ENCODE measurements at places on chromosomes 12 and 14. TPM values are rescaled to one million over a fixed set of nuclear protein-coding genes. Genes with fewer than 3 reads are reported as not detected.

DNA sequence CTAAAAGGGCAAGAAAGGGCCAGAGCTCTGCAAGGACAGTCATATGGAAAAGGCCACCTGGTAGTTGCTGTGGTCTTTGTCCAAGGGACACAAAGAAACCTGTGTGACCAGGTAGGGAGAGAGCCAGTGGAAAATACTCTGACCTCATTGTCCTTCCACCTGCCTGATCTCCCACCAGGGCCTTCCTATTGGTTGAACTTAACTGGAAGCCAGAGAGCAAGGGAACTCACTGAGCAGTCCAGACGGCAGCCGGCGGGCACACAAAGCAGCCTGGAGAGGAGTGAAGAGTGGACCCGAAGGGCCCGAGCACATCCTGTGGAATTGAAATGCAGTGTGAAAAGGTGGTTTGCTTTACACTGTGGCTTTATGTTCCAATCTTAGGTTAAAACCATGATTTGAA lies 120.7 kb downstream of the SLC25A21 start:
- H3K4me3 ChIP-seq: no peak overlapping the region
- H3K27me3 ChIP-seq: no peaks in the 10 kb centered on the region
- H3K27ac ChIP-seq: no peak overlapping the region
- peaks cover 3% of the 10 kb centered on the region for H3K4me1 ChIP-seq

The CLEC4D gene
- total RNA-seq: not detected

GRCh38 chr12:131694116-131694838 lies 16.6 kb upstream of the SFSWAP start:
- H3K27ac ChIP-seq: no peak overlapping the region
- peak; percentile 21 for DNase-seq
- no peak overlapping the region for H3K4me3 ChIP-seq
- H3K27me3 ChIP-seq: no peaks in the 10 kb centered on the region
- H3K4me1 ChIP-seq: peaks cover 3% of the 10 kb centered on the region

DNA sequence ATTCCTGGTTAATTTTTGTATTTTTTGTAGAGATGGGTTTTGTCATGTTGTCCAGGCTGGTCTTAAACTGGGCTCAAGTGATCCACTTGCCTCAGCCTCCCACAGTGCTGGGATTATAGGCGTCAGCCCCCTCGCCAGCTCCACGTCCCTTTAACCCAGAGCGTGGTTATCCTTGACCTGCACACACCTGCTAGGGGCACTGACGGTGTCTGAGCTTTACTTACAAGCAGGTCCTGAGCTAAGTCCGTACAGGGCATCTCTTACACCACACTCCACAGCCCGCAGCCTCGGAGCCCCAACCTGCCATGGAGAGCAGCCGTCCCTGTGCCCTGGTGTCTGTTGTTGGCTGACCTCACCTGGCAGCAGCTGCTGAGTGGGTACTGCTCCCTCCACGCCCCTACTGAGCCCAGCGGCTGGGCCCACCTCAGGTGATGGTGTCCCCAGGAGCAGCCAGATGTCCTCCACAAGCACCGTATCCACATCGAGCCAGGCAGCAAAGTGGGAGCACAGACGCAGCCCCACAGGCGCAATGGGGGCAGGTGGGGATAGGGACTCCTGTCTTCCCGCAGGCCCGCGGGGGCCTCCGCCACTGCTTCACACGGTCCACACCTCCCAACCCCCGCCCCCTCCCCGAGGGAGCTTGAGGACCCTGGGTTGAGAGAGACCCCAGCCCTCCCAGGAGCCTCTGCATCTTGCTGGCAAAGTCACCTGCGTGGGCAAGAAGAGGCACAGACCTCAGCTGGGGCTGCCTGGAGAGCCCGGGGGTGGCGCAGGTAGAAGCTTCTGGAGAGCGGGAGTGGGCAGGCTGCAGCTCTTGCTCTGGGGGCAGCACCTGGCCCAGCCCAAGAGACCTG lies 325.4 kb upstream of the SFSWAP start:
- H3K27ac ChIP-seq: no peak overlapping the region
- H3K36me3 ChIP-seq: no peaks in the 10 kb centered on the region
- H3K27me3 ChIP-seq: no peaks in the 10 kb centered on the region
- no peak overlapping the region for H3K4me3 ChIP-seq
- no peaks in the 10 kb centered on the region for H3K4me1 ChIP-seq

DNA sequence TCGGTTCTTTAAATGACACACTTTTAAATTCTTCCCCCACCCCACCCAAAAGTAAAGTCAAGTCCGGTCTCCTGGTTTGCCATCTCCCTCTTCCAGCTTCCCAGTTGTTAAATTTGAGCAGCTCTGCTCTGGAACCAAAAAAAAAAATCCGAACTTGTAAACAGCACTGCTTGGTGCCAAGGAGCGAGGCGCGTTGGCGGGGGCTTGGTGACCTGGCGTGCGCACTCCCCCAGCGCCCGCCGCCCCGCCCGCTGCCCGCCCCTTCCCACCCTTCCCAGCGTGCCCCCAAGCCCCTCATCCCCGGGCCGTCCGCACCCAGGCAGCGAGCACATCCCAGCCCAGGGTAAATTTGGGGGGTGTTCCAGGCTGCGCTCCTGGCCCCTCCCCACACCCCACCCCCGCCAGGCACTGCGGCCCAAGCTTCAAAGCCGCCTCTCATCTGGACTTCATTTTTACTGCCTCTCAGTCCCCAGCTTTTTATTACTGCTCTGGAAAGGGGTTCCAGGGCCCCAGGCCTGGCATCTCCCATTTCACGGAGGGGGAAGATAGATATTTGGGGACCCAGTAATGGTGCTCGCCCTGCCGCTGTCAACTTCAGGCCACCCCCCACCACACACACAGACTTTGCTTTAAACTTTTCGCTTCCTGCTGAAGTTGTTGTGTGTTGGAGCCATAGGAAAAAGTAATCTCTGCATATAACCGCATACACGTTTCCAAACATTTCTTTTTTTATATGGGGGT lies 11.7 kb upstream of the ITGB7 start:
- peak; percentile 96 for DNase-seq
- peak overlapping the region; percentile 89 for H3K4me3 ChIP-seq
- H3K27ac ChIP-seq: peak overlapping the region; percentile 93
- peaks cover 17% of the 10 kb centered on the region for H3K36me3 ChIP-seq
- H3K4me1 ChIP-seq: peaks cover 55% of the 10 kb centered on the region

The EPYC gene
- 1.8 TPM for total RNA-seq

DNA sequence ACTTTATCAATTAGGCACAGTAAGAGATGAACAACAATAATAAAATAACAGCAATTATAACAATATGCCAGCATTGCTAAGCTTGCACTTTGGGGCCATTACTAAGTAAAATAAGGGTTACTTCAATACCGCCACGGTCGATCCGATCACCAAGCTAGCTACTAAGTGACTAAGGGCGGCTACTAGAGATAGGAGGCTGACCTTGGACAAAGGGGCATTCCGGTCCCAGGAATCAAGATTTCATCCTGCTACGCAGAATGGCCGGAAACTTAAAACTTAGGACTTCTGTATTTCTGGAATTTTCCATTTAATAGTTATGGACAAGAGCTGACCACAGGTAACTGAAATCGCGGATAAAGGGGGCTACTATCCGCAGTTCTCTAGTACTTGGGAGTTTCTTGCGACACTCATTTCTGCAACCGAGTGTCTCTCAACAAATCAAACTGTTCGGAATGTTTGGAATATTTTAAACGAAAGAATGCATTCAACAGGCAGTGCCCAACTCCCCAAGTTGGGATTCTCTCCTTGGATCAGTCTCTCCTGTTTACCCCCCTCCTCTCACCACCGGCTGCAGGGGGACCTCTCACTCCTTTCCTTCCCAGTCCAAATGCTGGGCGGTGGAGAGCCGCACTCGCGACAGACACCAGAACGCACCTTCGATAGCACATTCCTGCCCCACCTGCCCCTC lies 650 bp downstream of the HEBP1 start:
- peak overlapping the region; percentile 84 for H3K4me3 ChIP-seq
- peaks cover 34% of the 10 kb centered on the region for H3K4me1 ChIP-seq
- H3K27ac ChIP-seq: peak overlapping the region; percentile 51
- no peaks in the 10 kb centered on the region for H3K27me3 ChIP-seq
- peak; percentile 83 for DNase-seq

DNA sequence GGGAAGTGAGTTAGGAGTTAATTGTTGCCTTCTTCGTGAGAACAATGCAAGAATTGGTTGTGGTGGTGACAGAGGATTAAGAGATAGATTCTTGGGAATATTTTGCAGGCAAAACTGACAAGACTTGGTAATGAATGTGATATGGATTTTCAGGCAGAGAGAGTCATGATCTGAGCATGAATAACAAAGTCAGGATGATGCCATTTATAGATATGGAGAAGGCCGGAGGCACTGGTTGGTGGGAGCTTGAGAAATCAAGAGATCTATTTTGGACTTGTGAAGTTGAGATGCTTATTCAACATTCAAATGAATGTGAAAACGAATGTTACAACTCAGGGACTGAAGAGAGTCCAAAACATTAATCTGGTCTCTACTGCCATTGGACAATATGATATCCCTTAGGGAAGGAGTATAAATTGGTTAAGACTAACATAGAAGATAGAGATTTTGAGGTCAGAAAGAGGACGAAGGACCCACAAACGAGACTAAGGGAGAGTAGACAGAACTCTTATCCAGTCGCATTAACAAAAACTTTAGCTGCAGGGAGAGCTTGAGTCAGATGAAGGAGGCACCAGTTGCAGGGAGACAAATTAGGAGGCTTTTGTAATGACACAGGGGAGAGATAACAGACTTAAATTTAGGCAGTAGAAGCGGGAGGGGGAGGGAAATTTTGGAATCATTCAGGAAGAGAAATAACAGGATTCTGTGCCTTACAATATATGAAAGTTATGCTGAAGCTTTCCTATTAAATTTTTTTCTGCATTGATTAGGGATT lies 1090.6 kb downstream of the GALC start:
- H3K4me3 ChIP-seq: no peak overlapping the region
- DNase-seq: no peak
- H3K36me3 ChIP-seq: no peaks in the 10 kb centered on the region
- no peaks in the 10 kb centered on the region for H3K27me3 ChIP-seq
- H3K27ac ChIP-seq: no peak overlapping the region

- no peak for DNase-seq
- no peak overlapping the region for H3K27ac ChIP-seq
- H3K36me3 ChIP-seq: no peaks in the 10 kb centered on the region
- H3K4me1 ChIP-seq: peaks cover 9% of the 10 kb centered on the region
- no peak overlapping the region for H3K4me3 ChIP-seq
- H3K27me3 ChIP-seq: peaks cover 13% of the 10 kb centered on the region
Measured at GRCh38 chr14:101098177-101098576, 194.7 kb upstream of the RTL1 start.

The CEBPE gene
- total RNA-seq: not detected

The OSBPL8 gene
- total RNA-seq: 193 TPM

The OTOGL gene
- total RNA-seq: 0.36 TPM

GRCh38 chr14:92099802-92100201 lies 6.6 kb downstream of the ATXN3 start:
- no peak overlapping the region for H3K4me3 ChIP-seq
- H3K4me1 ChIP-seq: peaks cover under 1% of the 10 kb centered on the region
- no peak overlapping the region for H3K27ac ChIP-seq
- no peaks in the 10 kb centered on the region for H3K27me3 ChIP-seq
- H3K36me3 ChIP-seq: peaks cover 6% of the 10 kb centered on the region
- no peak for DNase-seq

- no peaks in the 10 kb centered on the region for H3K4me1 ChIP-seq
- H3K27ac ChIP-seq: no peak overlapping the region
- DNase-seq: peak; percentile 66
- H3K4me3 ChIP-seq: no peak overlapping the region
- no peaks in the 10 kb centered on the region for H3K27me3 ChIP-seq
Measured at GRCh38 chr12:106897082-106897481, 58.6 kb upstream of the TMEM263 start.

The ABHD12B gene
- not detected for total RNA-seq

DNA sequence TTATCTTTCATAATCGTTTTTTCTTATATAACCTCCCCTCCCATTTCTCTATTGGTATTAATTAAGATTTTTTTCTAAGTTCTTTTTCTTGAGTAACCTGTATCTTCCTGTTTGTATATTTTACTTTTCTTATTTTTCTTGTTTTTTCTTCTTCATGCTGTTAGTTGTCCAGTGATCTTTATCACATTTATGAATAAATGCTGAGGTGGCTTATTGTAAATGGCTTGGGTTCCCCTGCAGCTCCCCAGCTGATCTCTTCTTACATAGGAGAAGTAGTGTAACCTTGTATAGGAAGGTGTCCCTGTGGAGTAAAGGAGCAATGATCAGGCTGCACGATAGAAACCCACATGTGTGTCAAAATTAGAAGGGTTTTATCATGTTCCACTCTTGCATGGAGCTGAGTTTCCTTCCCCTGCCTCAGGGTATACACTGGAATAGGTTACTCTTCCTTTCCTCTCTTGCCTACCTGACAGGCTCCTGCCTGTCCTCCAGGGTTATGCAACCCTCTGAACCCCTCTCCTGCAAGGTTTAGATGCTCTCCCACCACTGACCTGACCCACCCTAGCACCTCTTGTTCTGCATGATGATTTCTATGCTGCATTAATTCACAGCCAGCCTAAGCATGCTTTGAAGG lies 334.8 kb upstream of the RGS6 start:
- H3K27me3 ChIP-seq: no peaks in the 10 kb centered on the region
- no peak overlapping the region for H3K27ac ChIP-seq
- H3K4me3 ChIP-seq: no peak overlapping the region
- peaks cover 25% of the 10 kb centered on the region for H3K4me1 ChIP-seq

DNA sequence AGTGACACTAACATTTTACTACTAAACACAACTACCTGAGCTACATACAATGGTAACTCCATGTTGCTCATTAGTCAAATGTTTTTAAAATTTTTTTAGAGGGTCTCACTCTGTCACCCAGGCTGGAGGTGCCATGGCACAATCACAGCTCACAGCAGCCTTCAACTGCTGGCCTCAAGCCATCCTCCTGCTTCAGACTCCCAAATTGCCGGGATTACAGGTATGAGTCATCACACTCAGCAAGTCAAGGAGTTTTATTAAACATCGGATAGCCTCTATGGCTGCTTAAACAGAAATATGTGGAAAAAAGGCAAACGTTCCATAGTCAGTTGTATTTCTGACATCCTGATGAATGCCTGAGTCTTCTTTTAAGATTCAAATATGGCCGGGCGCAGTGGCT lies 11.1 kb upstream of the NPFF start:
- DNase-seq: peak; percentile 22
- no peak overlapping the region for H3K27ac ChIP-seq
- no peak overlapping the region for H3K4me3 ChIP-seq

The KRT85 gene
- not detected for total RNA-seq

GRCh38 chr12:76299536-76300296 lies 48.5 kb downstream of the BBS10 start:
- no peak overlapping the region for H3K4me3 ChIP-seq
- peaks cover 5% of the 10 kb centered on the region for H3K4me1 ChIP-seq
- peak; percentile 26 for DNase-seq
- no peaks in the 10 kb centered on the region for H3K27me3 ChIP-seq

GRCh38 chr12:51683763-51684357 lies 92.8 kb downstream of the SCN8A start:
- H3K27ac ChIP-seq: peak overlapping the region; percentile 32
- DNase-seq: no peak
- peaks cover 44% of the 10 kb centered on the region for H3K4me1 ChIP-seq
- H3K4me3 ChIP-seq: no peak overlapping the region

The TRIM9 gene
- total RNA-seq: 1.1 TPM

Measured in osteoblast (primary cell).